ENCODE measurements at places on chromosomes 12 and 14.

DNA sequence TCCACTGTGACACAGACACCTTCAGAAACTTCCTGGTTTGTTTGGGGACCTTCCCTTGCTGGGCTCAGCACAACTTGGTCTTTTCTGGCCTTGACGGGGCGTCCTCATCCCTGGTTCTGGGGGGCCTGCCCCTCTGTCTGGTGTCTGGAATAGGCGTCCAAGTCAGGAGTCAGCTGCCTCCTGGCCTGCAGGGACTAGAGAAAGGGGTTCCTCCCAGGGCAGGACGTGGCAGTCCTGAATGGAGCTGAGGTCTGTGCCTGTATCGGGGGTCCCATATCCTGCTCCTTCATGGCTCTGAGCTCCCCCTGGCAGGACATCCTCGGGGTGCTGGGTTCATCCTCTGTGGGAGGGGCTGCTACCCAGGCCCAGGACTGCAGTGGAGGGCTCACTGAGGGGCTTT is 384.0 kb downstream of the TMEM121 start:
- DNase-seq: no peak

DNA sequence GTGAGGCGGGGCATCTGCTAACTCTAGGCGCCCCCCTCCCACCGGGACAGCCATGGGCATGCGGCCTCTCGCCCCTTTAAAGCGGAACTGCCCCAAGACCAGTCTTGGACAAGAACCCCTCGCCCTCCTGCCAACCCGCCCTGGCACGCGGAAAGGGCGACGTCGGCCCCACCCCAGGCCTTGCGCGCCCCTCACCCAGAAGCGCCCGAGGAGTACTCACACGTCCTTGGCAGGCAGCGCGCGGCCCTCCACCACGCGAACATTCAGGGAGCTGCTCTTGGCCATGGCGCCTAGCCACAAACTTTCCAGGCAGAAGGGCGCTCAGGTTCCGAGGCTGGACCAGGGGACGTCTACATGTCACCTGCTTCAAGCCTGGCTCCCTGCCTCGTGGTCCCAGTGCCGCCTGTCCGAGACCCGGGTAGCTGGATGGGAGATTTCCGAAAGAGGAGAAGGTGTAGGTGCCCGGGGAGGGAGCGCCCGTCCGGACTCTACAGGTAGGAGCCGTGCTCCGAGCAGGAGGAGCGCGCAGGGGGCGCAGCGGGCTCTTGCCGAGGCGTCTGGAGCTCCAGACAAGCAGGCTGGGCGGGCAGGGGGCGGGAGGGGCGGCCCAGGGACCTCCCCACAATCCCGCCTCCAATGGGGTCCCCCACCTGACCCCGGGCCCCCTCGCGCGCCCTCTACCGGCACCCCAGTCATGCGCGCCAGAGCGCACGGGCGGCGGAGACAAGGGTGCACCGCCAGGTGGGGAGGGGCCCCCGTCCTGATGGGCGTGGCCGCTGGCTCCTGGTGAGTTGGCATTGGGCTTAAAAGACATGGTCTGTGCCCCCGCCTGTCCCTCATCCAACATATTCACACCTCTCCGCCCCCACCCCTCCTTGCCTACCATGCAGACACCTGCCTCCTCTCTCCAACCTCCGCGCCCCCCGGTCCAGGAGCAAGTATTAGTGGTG is at the start of gene RASAL1:
RASAL1 (minus strand) TSS at position 584 of the 950 bp plus-strand sequence; CDS start at position 285, 299 bp downstream.
- DNase-seq: no peak

GRCh38 chr12:26906704-26907103 is 31.1 kb downstream of the INTS13 start:
- no peak for DNase-seq

GRCh38 chr14:58979325-58979724 is 209.1 kb upstream of the DAAM1 start:
- no peak for DNase-seq

DNA sequence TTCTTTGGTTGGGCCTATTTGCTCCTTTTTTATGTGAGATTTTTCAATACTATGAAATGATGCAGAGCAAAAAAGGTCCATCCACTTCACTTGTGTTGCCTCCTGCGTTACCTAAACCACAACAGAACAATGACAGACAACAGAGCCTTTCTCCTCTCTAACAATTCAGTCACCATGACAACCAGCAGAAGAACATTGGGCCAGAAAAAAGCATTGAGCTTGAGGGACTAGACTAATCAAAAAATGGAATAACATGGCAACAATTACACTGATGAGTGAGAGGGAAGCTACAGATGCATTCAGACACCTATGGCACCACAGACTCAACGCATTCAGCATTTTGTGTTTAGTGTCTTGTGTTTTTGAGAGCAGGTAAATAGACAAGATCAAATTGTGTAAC is 44.6 kb upstream of the PTCSC3 start:
- DNase-seq: no peak
